Stromal cell of bone marrow (primary cell): ENCODE measurements at places on chromosomes 2 and 18.

- no peak for DNase-seq
These were observed 395.0 kb upstream of the CRIM1 start for GRCh38 chr2:35960596-35960995.

GRCh38 chr2:39107724-39108273 is 13.1 kb downstream of the SOS1 start:
- no peak for DNase-seq

DNA sequence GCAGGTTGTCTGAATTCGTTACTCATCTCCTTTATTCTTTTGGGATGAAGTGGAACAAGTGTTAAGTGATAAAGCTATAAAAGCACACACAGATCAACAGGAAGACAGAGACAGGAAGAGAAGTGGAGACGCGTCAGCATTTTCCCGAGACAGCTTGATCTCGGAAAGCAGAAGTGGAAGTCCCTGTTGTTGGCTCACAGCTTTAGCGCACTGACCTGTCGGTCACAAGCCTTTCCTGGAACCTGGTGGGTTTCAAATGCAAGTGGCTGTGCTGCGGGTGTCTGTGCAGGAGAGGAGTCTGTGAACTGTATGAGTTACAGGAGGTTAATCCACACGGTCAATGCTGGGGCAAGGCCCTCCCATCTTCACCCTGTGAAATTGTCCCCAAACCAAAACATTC is 116.6 kb upstream of the PELI1 start:
- DNase-seq: no peak

- DNase-seq: no peak
These were observed 1.9 kb upstream of the ZFP36L2 start for GRCh38 chr2:43228321-43228751.

DNA sequence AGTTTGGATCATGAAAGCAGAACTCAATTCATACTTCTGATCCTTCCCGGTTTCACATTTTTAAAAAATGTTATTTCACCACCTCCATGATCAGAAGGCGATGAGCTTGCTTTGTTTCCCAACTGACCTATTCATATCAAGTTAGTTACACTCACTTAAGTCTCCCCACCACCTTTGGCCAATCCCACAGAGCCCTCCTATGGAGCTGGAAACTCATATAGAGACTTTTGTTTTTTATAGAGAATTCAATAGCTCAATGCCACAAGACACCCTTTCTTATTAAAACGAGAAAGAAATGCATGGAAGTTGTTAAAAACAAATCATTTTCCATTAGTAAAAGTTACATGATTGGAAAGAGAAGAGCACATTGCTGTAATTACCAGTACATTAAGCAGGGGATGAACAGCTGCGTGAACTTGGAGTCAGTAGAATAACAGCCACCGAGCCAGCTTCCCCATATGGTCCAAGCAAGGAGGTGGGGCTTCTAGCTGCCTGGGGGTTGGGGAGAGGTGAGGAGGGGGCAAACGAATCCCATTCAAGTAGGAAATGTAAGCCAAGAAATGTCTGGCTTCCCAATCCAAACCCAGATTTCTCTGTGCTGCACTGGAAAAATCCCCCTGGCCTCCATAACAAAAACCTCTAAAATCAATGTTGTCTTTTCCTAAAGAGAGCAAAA is 614.5 kb downstream of the IRS1 start:
- DNase-seq: no peak

- no peak for DNase-seq
These were observed 1.4 kb downstream of the RMC1 start for GRCh38 chr18:23504720-23505119.

- no peak for DNase-seq
These were observed 178.7 kb downstream of the ANTXR1 start for GRCh38 chr2:69191634-69192033.

DNA sequence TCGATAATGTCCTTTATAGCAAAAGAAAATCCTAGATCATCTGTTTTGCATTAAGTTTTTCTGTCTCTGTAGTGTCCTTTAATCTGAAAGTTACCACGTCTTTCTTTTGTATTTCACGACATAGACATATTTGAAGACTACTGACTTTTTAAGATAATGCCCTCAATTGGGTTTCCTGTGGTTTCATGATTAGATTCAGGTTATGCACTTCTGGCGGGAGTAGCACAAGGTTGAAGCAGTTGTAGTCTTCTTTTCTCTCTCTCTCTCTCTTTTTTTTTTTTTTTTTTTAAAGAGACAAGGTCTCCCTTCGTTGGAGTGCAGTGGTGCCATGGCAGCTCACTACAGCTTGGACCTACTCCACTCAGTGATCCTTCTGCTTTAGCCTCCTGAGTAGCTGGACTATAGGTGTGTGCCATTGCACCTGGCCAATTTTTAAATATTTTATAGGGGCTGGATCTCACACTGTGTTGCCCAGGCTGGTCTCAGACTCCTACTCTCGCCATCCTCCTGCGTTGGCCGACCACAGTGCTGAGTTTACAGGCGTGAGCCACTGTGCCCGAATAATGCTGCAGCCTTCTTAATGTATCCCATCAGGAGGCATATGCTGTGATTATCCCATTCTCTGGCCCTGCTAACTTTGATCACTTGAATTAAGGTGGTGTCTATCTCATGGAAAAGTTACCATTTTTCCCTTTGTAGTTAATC is 3.9 kb downstream of the INPP4A start:
- no peak for DNase-seq

DNA sequence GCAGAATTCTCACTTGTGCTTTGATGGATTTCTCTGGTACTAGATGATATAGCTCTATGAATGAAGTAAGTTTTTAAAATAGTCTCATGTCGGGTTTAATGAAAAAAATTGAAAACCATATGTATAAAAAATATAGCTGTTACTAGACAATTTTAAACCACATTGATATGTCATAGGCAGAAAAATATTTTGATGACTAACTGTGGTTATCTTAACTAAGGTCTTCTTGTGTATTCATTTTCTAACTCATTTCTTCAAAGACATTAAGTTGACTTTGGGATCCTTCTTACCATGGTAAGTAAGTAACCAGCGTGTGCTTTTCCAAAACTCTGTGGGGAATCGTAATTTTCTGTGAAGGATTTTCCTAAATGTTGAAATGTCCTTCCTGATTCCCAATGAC is 160.9 kb upstream of the COL3A1 start:
- peak; percentile 84 for DNase-seq

GRCh38 chr2:223618172-223619035 is 16.2 kb upstream of the SCG2 start:
- DNase-seq: no peak

DNA sequence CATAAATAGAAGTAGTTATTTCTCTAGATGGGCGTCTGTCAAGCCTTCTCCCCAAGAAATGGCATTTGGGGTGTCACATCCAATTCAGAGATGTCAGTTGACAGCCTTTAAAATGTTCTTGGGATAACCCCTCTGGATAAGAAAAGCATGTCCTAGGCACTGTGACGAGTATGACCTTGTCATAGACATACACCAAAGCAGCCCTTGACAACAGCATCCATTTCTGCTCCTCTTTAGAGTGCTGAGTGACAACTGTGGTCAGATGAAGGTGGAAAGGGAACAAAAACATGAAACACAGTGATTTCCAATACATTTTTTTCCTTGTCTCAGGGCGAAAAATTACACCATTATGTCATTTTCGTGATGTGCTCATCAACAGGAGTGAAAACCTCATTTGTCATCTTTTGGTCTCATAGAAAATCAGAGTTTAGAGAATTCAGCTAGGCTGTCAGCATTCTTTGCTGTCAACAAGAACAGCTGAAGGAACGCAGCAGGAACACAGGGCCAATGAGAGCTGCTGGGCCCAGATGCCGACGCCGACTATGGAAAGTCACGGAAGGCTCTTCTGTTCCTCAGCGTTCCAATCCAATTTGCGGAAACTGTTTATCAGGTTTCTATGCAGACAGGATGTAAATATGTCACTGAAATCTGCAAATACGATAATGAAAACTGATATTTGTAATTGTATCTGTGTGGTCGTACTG is 193.2 kb downstream of the ICOS start:
- DNase-seq: no peak

DNA sequence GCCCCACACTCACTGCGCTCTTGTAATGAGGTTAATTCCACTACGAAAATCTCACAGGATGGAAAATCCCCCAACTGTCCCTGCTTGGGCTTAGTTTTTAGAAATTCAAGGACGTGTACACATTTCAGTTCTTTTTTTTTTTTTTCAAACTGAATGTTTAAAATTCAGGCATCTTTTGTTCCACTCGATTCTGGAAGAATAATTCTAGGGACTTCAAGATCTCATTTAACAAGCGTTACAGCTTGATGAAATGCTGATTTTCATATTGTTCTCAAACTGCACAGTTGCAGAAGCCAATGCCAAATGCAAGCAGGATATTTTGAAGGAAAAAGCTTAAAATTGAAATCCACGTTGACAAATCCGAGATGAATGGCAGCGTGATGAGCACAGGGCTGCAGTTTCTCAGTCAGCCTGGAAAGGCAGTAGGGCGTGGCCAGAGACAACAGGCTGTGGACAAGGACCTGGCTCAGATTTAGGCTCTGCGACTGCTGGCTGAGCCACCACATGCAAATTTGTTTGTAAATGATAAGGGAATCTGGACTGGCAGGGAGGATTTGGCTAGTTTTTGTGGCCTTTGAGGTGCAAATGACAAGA is 128.1 kb upstream of the MYCN start:
- no peak for DNase-seq

- no peak for DNase-seq
These were observed 241.5 kb upstream of the PKDCC start for GRCh38 chr2:41806286-41806685.

DNA sequence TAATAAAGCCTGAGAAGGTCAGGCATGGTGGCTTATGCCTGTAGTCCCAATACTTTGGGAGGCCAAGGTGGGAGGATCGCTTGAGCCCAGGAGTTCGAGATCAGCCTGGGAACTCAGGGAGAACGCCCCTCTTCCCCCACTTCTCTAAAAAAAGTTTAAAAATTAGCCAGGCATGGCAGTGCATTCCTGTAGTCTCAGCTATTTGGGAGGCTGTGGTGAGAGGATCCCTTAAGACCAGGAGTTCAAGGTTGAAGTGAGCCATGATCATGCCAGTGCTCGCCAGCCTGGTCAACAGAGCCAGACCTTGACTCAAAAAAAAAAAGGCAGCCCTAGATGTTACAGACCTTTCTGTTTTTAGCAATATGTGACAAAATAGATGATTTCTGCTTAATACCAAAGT is 83.4 kb downstream of the AP1S3 start:
- DNase-seq: no peak

DNA sequence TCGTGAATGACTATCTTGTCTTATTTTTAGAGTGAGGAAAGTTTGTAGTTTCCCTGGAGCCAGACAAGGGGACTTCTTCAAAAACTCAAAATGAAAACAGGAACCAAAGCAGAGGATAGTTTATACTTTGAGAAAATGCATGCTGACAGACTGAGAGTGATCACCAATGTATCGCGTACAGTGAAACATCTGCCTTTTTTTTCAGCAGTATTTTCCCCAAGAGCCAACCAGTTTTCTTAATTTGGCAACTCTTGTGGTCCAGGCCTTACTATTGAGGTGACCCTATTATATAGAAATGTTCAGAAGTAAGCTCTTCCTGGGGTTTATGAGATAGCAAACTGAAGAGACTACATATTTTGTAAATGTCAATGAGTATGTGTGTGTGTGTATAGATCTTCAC is 153.7 kb upstream of the VRK2 start:
- DNase-seq: no peak

- no peak for DNase-seq
These were observed 17.7 kb downstream of the SPIRE1 start for GRCh38 chr18:12639990-12640880.
